Stomach (tissue), 19 donors: ENCODE measurements at places on chromosomes 11 and 22. TPM values are rescaled to one million over a fixed set of nuclear protein-coding genes. Genes with fewer than 3 reads are reported as not detected.

PIH1D2 gene
- not detected for total RNA-seq

CYB5R2 gene
- total RNA-seq, result 4.1 TPM

MCAT gene
- total RNA-seq, result not detected

SLC22A9 gene
- not detected for total RNA-seq

ADAMTS8 gene
- total RNA-seq, result 4.6 TPM

VPS51 gene
- 174 TPM for total RNA-seq

B3GAT3 gene
- 13.8 TPM for total RNA-seq

MEI1 gene
- total RNA-seq, result 15.2 TPM

NF2 gene
- 20.3 TPM for total RNA-seq

RAB38 gene
- total RNA-seq, result 4.6 TPM

TMEM138 gene
- total RNA-seq, result 24.4 TPM

CECR2 gene
- 0.14 TPM for total RNA-seq

AIFM3 gene
- 157 TPM for total RNA-seq

DNAJB13 gene
- total RNA-seq, result not detected

E2F8 gene
- total RNA-seq, result 9.9 TPM

MS4A3 gene
- total RNA-seq, result not detected

VWCE gene
- 0.45 TPM for total RNA-seq

FGF19 gene
- not detected for total RNA-seq

RCOR2 gene
- total RNA-seq, result 0.58 TPM

PDGFB gene
- 9.5 TPM for total RNA-seq

SAA4 gene
- not detected for total RNA-seq

OLFML1 gene
- not detected for total RNA-seq

ACRV1 gene
- total RNA-seq, result not detected

MMP3 gene
- 2.3 TPM for total RNA-seq

CASP5 gene
- total RNA-seq, result 4.3 TPM

DEPDC7 gene
- 2.9 TPM for total RNA-seq

PRG3 gene
- total RNA-seq, result not detected

MMP27 gene
- total RNA-seq, result not detected

CSNK2A3 gene
- not detected for total RNA-seq

THYN1 gene
- 38.0 TPM for total RNA-seq

LGALS1 gene
- 235 TPM for total RNA-seq

SLC22A6 gene
- total RNA-seq, result not detected

GAL gene
- not detected for total RNA-seq

ANGPTL5 gene
- total RNA-seq, result not detected
